ENCODE measurements at places on chromosomes 3 and 15.

DNA sequence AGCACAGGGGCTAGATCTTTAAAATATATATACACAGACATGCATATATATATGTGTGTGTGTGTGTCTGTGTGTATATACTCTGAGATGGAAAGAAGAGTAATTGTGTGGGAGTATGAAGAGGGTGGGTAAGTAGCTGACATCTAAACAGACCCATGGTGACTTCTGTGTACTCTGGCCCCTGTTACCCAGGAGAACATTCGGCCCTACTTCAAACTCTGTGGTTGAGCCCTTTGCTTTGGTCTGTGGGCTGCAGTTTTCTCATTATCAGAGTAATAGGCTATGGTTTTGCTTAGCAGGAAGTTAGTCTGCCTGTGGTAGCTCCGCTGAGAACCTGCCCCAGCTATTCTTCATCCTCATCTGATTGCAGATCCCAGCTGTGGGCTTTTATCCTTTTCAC, 141.4 kb downstream of the RBPMS2 start:
- peak; percentile 41 for DNase-seq

DNA sequence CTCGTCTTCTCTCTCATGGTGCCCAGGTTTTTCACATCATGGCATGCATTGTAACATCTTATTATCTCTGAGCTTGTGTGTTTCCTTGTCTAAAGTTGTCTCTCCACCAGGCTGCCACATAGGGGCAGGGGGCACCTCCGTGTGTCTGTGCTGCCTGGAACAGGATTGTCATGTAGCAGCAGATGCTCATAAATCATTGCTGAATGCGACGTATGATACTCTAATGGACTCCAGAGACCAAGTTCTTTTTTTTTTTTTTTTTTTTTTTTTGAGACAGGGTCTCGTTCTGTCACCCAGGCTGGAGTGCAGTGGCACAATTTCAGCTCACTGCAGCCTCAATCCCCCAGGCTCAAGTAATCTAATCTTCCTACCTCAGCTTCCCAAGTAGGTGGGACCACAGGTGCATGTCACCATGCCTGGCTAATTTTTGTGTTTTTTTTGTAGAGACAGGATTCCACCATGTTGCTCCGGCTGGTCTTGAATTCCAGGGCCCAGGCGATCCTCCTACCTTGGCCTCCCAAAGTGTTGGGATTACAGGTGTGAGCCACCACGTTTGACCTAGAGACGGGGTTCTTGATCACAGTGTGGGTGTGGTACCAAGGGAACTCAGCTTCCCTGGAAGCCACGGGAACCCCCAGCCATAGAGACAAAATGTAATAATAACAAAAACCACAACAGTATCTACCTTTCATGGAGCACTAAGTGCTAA, 4.7 kb upstream of the DNASE1L3 start:
- DNase-seq: no peak

DNA sequence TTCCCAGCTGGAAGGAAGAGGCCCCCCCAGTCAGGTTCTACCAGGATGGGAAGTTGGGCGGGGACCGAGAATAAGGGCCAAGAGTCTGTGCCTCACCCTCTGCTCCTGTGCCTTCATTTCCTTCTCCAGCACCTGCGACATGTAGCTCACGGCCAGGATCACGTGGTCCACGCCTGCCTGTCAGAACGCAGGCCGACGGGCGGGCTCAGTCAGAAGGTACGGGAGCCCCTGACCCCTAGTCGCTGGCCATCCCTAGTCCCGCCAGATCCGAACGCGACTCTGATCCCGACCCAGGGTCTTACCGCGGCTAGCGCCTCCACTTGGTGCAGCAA, 489 bp downstream of the GMPPB start:
- peak; percentile 76 for DNase-seq

GRCh38 chr3:159776779-159777178, 211.9 kb upstream of the IL12A start:
- DNase-seq: no peak

DNA sequence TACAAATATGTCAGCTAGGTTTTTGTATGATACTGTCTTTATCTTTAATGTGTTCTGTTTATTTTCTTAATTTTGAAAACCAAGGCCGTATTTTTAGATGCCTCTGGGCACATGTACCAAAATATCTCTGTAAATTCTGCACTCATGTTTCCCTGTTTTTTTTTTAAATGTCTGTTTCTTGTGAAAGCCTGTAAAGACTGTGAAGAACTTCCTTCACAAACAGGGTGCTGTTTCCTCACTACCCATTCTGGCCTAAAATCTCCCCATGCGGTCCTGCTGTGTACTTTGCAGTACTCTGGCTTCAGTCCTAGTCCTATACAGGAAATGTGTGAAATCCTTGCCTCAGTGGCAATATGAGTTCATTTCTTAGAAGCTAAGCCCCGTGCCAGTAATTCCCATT, 133.4 kb upstream of the ZBTB20 start:
- DNase-seq: no peak

GRCh38 chr3:8579096-8579495, 65.5 kb downstream of the SSUH2 start:
- no peak for DNase-seq

DNA sequence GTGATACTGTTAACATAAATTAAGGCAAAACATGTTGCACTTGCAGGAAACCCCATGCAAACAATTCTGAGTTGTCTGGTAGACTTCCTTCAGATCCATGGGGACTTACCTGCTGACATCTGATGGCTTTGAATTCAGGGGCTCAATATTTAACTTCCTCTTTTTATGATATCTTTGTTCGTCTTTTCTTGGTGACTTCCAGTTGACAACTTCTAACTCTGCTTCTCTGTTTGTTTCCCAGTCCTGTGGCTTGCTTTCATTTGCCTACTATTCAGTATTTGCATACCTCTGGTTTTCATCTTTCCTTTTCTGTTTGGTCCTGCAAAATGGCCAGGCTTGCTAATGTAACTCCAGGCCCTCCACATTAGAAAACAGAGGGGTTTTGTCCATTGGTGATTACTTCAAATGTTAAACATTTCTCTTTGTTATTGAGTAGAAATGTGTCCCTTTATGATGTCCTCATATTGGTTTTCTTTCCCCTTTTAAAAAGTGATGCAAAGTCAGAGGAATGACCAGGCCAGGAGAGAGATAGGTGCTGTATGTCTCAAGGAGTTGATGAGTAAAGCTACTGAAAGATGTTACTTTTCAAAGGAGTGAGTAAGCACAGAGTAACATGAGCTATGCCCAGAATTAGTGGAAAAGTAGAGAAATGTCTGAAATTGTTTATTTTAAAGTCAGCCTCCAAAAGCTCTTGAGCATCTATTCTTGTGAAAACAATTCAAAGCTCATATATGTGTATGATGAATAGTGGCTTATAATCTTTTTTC, 335.9 kb downstream of the LPP start:
- DNase-seq: no peak

DNA sequence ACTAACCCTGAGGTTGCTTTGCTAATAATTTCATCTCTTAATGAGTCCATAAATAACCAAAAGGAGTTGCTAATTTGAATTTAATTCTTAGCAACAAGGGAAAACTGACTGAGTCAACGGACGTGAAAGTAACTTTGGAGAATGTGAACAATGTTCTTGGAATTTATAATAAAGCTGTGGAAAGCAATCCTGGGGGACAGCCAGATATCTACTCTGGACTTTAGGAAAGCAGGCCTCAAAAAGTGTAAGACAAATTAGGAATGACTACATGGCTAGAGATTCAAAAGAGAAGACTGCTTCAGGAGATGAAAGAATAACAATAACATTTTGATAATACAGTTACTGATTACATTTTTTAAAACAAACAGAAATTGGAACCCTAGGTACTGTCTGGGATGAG, 318.4 kb upstream of the COL8A1 start:
- no peak for DNase-seq

DNA sequence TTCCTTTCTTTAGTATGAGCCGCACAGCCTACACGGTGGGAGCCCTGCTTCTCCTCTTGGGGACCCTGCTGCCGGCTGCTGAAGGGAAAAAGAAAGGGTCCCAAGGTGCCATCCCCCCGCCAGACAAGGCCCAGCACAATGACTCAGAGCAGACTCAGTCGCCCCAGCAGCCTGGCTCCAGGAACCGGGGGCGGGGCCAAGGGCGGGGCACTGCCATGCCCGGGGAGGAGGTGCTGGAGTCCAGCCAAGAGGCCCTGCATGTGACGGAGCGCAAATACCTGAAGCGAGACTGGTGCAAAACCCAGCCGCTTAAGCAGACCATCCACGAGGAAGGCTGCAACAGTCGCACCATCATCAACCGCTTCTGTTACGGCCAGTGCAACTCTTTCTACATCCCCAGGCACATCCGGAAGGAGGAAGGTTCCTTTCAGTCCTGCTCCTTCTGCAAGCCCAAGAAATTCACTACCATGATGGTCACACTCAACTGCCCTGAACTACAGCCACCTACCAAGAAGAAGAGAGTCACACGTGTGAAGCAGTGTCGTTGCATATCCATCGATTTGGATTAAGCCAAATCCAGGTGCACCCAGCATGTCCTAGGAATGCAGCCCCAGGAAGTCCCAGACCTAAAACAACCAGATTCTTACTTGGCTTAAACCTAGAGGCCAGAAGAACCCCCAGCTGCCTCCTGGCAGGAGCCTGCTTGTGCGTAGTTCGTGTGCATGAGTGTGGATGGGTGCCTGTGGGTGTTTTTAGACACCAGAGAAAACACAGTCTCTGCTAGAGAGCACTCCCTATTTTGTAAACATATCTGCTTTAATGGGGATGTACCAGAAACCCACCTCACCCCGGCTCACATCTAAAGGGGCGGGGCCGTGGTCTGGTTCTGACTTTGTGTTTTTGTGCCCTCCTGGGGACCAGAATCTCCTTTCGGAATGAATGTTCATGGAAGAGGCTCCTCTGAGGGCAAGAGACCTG, 13.2 kb downstream of the GREM1 start:
- peak; percentile 28 for DNase-seq

- DNase-seq: no peak
Observed at GRCh38 chr3:12158387-12159226, at the start of gene TIMP4. TSS of gene TIMP4 (minus strand) at chr3:12158912. CDS start at chr3:12158840, 72 bp downstream.
